Endothelial cell of umbilical vein (primary cell): ENCODE measurements at places on chromosomes 1 and 21. TPM values are rescaled to one million over a fixed set of nuclear protein-coding genes. Genes with fewer than 3 reads are reported as not detected.
A peak's percentile ranks its signal among the peaks of the same experiment; 100 is the strongest.

DNA sequence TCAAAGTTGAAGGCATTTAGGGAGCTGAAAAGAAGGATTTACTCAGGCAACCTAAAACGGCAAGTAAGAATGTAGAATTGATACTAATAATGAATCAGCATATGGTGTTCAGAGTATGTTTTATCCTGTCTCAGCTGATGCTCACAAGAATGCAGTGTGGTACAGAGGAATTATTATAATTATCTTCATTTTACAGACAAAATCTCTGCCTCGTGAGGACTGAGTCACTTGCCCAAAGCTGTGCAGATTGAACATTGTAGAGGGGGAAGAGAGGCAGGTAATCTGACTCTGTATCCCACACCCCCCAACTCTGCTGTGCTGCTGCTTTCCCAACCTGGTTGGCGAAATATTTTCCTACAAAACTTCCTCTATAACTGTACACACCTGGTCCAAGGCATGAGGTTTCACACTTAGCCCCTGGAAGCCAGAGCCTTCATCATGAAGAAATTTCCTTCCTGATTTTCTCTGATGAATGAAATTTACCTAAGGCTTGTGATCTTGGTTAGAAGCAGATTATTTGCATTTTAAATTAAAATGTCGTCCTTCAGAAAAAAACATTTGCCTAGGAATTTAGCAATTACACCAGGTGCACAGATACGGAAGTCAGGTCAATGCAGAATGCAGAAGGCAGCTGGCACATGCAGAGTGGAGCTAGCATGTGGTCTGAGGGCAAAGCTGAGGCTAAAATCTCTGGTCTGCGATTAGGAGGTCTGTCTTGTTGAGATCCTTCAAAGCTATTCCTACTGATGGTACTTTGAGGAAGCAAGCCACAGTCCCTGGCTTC is 52.8 kb downstream of the DPT start:
- no peak for DNase-seq

The UBE2Q1 gene
- 85.4 and 97.2 TPM in 2 replicates for total RNA-seq

The TBX19 gene
- total RNA-seq = 1.6 and 2.3 TPM in 2 replicates

The CACNA1S gene
- not detected in 2 replicates for total RNA-seq

GRCh38 chr1:2322581-2323211 is 68.7 kb downstream of the MORN1 start:
- no peak for DNase-seq

The MAB21L3 gene
- not detected in 2 replicates for total RNA-seq

The LYST gene
- total RNA-seq = 8.9 and 9.6 TPM in 2 replicates

The SPRR1B gene
- not detected in 2 replicates for total RNA-seq

DNA sequence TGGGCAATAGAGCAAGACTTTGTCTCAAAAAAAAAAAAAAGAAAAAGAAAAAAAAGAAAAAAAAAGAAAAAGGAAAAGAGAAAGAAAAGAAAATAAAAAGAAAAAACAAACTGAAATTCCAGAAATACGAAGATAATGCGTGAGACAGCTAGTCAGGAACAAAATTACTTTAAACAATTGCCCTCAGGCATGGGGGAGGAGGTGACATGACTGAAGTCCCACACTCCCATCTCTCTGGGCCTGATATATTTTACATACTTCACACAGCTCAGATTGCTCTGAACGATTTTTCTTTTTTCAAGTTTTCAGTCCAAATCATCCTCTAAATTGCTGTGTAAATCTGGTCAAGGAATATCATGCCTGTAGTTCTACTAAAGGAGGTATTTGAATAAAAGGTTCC is 409.5 kb upstream of the DEPDC1 start:
- DNase-seq = no peak

DNA sequence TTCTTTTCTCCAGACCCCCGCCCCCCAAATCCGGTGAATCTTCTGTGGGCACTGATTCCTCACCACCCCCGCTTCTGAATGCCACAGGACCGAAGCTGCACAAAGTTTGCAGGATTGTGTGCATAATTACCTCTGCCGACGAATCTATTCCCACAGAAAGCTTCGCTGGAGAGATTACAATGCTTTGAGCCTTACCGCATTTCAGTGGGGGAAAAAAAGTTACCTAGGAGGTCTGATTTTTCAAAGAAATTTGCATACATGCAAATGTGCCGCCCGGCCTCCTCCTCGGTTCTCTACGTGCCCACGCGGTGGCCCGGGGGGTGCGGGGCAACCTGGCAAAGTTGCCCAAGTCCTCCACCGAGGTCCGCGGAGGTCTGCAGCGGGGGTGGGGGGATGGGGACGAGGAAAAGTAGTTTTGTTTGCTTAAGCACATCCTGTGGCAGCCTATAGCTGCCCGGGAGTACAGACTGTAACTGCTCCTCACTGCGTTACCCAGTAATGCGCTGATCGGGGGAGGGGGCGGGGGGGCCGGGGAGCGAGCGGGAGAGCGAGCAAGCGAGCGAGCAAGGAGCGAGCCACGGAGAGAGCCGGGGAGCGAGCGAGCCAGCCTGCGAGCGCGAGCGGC is 563 bp upstream of the NFIA start:
- DNase-seq = peak; percentile 69

The NEGR1 gene
- 20.2 and 21.8 TPM in 2 replicates for total RNA-seq

GRCh38 chr1:21653744-21654100 is 15.4 kb downstream of the RAP1GAP start:
- no peak for DNase-seq

GRCh38 chr21:15894596-15894995 is 164.8 kb downstream of the USP25 start:
- peak; percentile 36 for DNase-seq

The TMEM82 gene
- total RNA-seq = not detected in 2 replicates

- DNase-seq = no peak
These were observed 18.6 kb downstream of the AZIN2 start for GRCh38 chr1:33099290-33100118.

The DNAJC6 gene
- 2.7 and 4.9 TPM in 2 replicates for total RNA-seq

DNA sequence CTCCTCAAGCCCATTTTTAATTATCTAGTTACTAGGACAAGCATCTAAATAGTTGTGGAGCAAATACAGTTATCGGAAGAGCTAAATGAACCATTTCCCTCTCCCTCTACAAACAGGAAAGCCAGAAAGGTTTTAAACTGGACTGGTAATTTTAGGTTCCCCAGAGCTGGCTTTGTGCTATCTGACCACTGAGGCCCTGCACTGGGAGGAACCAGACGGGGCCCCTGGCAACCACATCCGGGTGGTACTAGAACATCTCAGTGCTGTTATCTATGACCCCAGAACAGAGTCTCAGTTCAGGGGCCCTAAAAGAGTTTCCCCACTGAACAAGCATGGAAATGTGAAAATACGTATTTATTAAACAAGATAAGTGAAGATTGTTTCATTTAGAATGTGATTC is 7.7 kb upstream of the RSPH1 start:
- no peak for DNase-seq

- no peak for DNase-seq
These were observed 48.5 kb upstream of the FBXO28 start for GRCh38 chr1:224065455-224065854.

GRCh38 chr1:229433364-229434004 is 410 bp downstream of the ACTA1 start:
- no peak for DNase-seq

- DNase-seq = no peak
These were observed 21.7 kb downstream of the UMODL1 start for GRCh38 chr21:42092771-42093170.

- DNase-seq = peak; percentile 49
These were observed 77.4 kb downstream of the DESI2 start for GRCh38 chr1:244730153-244730933.

DNA sequence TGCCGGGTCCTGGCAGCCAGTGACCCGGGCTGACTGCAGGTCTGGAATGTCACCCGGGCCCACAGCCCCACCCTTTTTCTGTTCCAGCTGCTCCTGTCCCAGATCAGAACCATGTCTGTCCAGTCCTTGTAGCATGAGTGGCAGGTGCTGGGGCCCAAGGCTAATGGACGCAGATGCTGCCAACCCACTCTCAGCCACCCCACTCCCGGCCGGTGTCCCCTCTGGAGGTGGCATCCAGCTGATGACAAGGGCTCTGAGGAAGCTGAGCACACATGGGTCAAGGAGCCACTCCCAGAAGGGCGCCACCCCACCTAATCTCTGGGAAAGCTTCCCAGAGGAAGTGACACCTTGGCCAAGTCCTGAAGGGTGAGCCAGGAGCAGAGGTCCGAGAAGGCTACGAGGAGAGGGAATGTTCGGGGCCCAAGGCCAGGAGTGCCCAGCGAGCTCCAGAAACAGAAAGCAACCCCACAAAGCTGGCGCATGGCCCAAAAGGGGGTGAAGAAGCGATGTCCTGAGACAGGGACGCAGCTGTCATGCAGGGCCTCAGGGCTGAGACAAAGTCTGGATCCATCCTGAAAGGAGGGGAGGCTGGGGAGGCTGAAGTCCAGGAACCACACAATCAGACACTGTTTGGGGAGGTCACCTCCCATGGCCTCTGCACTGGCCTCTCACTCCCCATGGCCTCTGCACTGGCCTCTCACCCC is 39.5 kb downstream of the ACOT7 start:
- DNase-seq = no peak

DNA sequence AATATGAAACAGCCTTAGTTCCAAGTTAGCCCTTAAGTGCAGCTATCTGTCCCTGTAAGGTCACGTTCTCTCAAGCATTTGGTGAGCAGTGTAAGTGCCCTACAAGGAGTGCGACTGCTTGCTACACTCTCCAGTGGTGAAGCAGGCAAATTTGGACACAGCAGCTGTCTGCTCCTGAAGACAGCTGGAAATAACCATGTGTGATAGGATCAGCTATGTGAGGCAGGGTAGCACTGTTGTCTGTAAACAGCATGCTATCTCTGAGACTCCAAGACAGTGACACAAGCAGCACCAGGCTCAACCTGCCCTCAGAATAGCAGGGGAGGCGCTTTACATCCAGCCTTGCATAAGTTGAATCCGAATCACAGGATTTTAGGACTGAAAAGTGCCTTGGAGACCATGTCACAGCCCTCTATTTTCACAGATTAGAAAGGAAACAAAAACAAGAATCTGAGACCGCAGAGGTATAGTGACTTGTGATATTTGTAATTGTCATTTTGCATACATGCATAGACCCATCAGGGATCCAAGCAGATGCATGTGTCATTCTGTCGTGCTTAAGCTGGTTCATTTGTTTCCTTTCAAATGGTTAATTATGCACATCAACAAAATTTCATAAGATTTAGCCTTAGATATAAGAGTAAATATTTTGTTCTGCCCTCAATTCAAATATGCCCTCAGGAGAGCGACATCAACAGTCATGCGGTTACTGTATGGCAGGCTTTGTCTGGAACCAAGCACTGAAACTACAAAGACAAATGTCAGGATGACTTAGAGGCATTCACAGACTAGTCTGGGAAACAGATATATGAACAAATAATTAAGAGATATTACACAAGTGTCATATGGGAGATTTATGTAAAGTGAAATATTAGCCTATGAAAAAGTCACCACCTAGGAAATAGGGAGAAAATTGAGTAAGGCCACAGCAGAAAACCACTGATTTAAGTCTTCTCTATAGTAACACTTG is 134.9 kb upstream of the NRIP1 start:
- no peak for DNase-seq

- DNase-seq = no peak
These were observed 71.5 kb downstream of the SMYD3 start for GRCh38 chr1:246435421-246436041.

DNA sequence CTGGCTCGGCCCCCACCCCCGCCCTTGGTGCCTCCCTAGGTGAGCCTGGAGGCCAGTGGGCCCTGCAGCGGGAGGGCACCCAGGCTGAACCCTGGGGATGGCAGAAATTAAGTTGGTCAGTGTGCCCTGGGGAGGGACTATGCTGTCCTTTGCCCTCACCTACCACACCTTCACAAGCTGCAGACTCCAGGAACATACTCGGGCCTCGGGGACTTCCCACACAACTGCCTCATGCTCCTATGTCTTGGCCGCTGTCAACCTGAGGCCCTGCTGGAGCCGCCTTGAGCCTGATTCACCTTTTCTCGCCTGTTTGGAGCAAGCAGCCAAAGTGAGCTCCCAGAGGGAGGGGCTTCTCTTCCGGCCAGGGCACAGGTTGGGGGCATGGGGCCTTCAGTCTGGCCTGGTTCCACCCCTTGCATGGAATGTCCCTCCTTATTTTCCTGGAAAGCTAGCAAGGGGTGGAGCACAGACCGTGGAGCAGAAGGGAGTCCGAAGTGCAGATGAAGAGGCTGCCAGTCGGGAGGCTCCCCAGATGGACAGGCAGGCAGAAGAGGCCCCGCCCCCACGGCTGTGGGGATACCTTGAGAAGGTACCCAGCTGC is 24.7 kb downstream of the KNCN start:
- DNase-seq = no peak

DNA sequence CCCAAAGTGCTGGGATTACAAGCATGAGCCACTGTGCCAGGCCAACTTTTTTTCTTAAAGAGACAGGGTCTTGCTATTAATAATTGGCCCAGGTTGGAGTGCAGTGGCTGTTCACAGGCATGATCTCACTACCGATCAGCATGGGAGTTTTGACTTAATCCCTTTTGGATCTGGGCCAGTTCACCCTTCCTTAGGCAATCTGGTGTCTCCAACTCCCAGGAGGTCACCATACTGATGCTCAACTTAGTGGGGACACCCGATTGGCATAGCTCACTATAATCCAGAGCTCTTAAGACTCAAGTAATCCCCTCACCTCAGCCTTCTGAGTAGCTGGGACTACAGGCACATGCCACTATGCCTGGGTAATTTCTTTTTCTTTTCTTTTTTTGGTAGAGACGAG is 64.2 kb upstream of the SCYL3 start:
- DNase-seq = no peak
